ENCODE measurements at places on chromosomes 3 and 15.

DNA sequence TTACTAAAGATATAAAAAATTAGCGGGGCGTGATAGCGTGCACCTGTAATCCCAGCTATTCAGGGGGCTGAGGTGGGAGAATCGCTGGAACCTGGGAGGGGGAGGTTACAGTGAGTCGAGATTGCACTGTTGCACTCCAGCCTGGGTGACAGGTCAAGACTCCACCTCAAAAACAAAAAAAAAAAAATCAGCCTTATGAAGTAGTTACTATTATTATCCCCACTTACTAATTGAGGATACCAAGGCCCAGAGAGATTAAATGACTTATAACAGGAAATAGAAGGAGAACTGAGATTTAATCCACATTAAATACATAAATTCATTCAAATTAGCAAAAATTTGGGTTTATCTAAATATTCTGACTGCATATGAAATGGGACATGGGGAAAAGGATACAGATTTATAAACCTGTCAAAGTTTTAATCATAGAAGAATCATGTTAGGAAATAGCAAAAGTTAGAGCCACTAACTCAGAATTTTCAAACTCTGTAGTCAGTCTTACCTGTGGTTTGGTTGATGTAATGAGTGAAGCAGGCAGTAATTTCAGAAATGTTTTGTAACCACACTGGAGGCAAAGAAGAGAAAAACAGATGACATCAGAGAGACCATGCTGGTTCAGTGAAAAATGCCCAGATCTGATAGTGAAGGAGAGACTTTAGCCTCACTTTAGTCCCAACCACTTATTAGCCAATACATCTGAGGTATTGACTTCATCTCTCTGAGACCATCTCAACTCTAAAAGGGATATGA lies 25.0 kb upstream of the ACAP2 start:
- no peak for DNase-seq

- no peak for DNase-seq
Observed at GRCh38 chr3:168123201-168124176, 27.8 kb upstream of the GOLIM4 start.

DNA sequence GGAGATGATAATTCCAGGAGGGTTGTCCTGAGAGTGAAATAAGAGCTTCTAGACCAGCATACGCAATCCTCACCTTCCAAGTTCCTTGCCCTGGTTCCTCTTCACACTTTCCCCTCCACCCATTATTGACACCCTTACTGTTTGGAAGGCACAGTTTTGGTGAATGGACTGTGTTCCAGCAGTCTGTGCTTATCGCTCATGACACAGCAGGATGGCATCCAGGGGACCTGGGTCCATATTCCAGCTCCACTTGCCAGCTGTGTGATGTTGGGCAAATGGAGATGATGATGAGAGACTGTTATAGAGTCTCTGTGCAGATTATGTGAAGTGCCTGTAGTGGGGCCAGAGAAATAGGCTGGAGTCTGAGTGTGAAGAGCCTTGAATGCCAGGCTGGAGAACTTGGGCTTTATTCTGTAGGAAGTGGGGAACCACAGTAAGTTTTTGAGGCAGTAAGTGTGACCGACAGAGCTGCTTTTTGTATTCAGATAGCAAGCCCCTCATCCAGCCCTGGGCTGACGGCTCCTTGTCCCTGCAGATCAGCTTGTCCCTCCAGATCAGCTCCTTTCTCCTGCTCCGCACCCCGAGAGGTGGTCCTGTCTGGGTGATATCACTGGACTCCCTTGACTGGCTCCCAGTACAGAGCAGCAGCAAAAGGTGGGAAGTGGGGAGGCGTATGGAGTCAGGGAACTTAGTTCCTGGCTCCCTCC lies 8.1 kb downstream of the KBTBD13 start:
- no peak for DNase-seq

DNA sequence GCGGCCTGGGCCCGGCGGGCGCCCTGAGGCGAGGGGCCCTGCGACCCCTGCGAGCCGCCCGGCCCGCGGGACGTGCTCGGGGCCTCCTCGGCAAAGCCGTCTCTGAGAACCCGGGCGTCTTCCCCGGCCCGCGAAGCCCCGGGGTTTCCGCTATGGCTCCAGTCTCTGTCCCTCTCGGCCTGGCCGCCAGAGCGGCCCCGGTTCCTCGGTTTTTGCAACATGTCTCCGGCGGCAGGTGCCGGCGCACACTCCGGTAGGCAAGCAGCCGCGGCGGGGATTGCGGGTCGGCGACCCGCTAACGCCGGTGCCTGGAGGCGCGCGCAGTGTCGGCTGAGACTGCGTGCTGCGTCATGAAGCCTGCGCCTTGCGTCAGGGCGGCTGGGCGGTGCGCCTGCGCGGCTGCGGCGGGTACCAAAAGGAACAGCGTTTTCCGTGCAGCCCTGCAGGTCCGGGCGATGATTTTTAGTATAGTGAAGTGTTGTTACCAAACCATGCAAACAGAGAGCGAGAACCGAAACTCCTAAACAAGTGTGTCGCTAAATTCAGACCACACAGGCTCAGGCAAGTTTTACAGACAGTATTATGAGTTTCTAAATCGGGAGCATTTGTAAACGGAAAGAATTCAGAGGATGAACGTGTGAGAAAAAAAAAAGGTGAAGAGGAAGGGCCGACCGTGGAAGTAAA lies at the start of gene NSMCE3:
Gene NSMCE3 (minus strand): TSS at position 338 of the 684 bp plus-strand sequence. CDS start 117 bp downstream, at position 221.
- DNase-seq: no peak

- no peak for DNase-seq
Observed at GRCh38 chr15:31824024-31824423, 206.3 kb upstream of the CHRNA7 start.

- DNase-seq: no peak
Observed at GRCh38 chr3:57382933-57383332, 90.4 kb upstream of the ASB14 start.

- no peak for DNase-seq
Observed at GRCh38 chr3:78139166-78139565, 1099.3 kb downstream of the ROBO2 start.

DNA sequence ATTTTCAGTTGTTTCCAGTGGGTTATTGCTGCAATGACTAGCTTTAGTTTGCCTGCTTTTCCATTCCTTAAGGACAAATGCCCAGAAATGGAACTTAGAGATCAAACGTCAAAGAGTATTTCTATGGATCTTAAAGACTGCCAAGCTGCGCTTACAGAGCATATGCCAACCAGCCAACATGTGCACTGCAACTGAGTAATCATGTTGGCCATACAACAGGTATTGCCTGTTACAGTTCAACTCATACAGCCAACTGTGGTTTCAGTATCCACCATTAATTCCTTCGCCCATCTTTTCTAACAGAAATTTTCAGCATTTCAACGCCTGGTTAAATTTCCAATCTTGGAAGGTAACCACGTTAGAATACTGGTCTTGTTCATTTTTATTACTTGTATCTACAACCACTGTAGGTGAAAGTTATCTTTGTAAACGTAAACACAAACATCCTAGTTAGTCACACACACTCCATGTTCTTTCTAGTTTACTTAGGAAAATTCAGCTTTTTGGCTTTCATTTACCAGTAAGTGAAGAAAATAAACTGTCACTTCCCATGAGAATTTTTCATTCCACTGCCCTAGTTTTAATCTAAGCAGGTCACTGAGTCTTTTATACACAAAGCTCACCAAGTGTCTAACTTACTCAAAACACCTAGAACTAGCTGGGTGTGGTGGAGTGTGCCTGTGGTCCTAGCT lies 3.9 kb downstream of the RPL32 start:
- no peak for DNase-seq

DNA sequence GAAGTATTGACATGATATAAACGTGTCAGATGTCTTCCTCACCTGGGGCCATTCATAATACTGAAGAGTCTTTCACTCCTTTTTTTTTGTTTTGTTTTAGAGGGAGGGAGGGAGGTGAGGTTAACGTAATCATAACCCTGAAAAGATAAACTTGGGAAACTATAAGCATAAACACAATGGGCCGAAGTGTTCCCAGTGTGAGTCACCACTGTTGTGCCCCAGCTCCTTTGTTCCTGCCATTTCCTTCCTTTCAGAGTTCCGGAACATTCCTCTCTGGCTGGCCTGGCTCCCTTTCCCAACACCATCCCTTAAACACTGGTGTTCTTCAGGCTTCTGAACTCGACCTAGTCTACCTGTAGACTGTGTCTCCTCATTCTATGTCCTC lies 18.6 kb downstream of the PLD1 start:
- no peak for DNase-seq

DNA sequence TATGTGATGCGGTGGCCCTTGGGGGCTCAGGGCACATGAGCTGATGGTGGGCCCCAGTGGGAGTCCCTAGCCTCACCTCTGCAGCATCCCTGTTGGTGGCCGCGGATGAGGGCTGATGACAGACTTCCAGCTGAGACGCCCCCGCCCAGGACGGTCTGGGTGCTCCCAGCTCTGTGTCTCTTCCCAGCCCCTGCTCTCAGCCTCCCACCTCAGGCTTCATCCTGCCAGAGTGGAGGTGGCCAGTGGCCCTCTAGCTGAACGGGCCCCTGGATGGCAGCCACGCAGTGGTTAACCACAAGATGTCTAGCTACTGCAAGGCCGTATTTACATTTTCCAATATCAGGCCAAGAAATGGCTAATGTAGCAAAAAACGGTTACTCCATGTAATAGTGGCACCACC lies 205.3 kb upstream of the LINGO1 start:
- DNase-seq: no peak

DNA sequence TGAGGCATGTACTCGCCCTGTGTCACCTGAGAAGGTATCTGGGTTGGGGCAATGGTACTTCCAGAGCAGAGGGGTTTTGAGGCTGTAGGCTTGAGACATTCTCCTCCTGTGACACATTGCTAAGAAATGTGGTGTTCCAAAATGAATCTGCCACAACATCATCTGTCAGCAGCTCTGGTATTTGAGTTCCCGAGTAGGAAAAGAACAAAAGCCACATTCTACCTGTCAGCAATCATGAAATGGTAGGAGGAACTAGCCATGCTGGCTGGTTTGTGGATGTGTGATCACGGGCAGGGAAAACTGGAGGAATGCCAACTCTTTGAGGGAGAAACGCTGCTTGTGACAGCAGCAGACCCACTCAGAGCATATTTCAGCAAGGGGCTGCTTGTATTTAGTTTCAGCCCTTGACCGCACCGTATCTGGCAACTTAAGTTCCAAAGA lies 579.4 kb upstream of the TBL1XR1 start:
- DNase-seq: no peak

DNA sequence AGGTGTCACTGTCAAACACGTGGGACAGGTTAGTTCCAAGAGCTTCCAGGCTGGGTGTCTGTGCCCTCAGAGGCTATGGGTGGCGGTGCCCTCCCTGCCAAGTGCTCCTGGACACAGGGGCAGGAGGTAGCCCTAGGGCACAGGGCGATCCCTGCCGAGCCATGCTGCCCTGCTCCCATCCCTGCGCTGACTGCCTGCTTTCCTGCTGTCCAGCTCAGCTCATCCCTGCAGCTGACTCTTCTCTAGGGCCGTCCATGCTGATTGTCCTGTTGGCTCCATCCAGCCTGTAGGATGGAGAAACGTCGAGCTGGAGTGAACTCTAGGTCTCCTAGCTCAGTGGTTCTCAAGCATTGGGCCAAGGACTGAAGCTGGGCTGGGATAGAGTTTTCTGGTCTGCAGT lies 3.7 kb downstream of the PDIA5 start:
- DNase-seq: no peak

DNA sequence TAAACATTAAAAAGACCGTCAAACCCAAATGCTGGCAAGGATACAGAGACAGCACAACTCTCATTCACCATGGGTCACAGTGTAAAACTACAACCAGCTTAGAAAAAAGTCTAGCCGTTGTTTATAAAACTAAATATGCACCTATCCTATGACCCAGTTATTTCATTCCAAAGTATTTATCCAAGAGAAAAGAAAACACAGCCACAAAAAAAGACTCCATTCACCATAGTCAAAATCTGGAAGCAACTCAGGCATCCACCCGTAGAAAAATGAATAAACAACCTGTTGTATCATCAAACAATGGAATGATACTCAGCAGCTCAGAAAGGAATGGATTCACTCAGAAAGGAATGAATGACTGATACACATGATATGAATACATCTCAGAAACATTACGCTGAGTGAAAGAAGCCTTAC lies 28.6 kb downstream of the PLD1 start:
- no peak for DNase-seq

DNA sequence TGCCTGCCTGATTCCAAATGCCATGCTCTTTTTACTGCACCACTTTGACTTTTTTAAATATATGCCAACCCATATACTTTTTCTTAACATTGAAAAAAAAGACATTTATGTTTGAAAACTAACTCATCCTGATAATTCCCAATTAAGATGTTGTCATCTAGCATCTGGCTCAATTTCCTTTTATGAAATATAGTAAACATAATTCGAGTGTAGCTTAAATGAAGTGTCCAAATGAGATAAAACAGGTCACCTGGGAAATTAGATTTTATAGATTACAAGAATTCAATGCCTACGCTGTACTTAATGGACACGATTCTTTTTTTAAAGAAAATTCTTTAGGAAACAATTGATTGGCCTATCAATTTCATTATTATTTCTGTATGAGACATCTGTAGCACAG lies 2.8 kb downstream of the MDFIC2 start:
- no peak for DNase-seq

DNA sequence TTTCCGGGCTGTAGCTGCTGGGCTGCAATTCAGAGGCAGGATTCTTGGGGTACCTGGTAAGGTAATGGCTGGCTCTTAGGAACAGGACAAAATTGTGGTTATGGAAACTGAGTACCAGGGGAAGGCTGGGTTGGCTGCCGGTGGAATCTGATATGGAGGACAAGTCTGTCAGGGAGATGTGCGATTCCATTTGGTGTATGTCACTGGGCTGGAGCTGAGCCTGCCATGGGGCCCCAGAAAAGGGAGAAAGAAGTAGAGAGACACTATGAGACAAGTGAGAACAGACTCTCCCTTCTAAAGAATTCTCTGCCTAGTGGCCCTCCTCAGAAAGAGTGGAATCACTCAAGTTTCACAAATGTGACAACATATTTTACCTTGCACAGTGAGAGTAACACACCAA lies 368.2 kb upstream of the ROPN1 start:
- DNase-seq: no peak

- no peak for DNase-seq
Observed at GRCh38 chr15:45497261-45497660, 25.3 kb downstream of the SLC30A4 start.

DNA sequence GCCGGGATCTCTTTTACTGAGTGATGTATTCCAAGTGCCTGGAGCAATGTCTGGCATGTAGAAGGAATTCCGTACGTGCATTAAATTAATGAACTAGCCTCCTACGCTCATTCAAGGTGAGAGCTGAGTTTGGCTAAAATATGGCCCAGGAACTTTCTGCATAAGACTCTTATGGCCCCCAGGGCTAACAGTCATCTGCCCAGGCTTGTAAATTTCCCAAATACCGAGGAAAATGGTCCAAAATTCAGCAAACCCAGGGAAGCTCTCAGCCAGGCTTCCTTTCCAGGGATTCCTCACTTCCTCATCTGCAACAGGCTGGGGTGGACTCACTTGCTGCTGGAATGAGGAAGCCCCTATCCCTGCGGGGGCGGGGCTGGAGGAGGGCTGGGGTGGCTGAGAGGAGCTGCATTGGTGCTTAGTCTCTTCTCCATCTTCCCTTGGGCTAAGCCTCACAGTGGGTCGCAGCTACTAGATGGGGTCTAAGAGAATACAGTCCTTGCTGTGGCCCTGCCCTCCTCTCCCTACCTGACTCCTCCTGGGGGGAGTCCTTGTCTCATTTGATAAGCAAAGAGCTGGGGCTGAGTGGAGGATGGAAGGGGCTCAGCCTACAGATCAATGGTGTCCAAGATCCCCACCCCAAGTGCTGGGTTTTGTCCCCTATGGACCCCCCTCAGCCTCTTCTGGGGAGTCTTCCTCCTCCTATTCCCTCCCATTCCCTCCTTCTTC lies 28.5 kb upstream of the APOD start:
- no peak for DNase-seq

All from cortex of kidney (tissue), 1 donor.